ENCODE measurements at places on chromosomes 6 and 20.
A peak's percentile ranks its signal among the peaks of the same experiment; 100 is the strongest.

DNA sequence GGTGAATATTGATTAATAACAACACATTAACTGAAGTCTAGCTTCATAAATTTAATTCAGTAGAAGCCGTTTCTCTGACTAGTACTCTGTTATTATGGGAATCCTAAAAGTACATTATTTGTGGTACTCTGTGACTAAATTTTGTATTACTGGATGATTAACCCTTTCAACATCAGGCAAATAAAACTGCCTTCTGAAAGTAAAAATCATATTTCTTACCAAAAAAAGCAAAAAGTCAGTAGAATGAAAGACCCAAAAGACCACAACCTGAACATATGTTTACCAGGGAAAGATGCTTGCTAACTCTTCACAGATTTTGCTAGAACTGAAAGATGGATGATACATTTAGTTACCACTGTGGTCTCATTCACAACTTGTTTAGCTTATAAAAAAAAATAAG is 73.2 kb downstream of the AHI1 start:
- DNase-seq, result no peak

- no peak for DNase-seq
Measured at GRCh38 chr6:9257215-9257614, 821.9 kb upstream of the SLC35B3 start.

DNA sequence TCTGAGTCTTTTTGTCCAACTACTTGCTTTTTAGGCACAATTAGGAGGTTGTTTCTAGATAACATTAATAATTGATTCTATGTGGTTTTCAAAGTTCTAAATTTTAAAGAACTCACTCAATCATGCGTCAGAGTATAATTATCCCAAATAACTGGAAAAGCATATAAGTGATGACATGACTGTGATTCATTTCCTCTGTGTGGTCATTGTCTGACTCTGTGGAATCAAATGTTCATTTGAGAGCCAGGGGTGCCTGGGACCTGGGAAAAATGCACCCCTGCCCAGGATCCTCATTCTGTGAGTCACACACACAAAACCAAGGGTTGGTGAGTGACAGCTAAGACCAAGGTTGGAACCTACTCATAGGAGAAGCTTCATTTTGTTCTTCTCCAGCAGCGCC is 127.1 kb upstream of the MLIP start:
- DNase-seq, result no peak

GRCh38 chr6:98823428-98824161 is 10.8 kb upstream of the POU3F2 start:
- no peak for DNase-seq

DNA sequence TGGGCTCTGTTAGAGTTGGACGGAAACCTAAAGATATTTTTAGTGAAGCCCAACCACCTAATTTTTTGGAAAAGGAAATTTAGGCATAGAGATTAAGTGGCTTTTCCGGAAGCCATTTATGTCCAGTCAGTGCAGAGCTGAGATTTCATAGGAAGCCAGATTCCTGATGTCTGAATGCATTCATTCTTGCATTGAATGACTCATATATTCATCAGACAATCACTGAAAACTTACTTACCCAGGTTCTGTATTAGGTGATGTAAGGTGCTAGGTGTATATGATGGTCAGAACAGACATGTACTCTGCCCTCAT is 4.1 kb downstream of the SH3BGRL2 start:
- no peak for DNase-seq

GRCh38 chr6:125183391-125183790 is 29.8 kb downstream of the TPD52L1 start:
- no peak for DNase-seq

- no peak for DNase-seq
Measured at GRCh38 chr6:26367114-26367513, 2.1 kb downstream of the BTN3A2 start.

GRCh38 chr6:131754715-131755567 is 44.1 kb upstream of the CTAGE9 start:
- peak; percentile 20 for DNase-seq

DNA sequence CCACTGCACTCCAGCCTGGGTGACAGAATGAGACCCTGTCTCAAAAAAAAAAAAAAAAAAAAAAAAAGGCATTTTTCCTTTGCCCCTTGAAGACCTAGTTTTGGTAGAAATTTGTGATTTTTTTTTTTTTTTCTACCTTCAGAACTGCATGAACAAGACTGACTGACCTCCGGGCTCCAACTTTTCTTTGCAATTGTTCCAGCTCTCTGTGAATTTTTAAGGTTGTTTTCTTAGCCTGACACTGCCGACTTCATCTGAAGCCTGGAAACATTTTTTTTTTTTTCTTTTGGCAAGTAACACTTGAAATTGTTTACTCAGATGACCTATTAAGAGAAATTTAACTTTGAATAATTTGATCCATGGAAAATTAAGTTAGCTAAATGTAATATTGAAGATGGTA is 73.0 kb downstream of the SLC24A3 start:
- DNase-seq, result no peak

DNA sequence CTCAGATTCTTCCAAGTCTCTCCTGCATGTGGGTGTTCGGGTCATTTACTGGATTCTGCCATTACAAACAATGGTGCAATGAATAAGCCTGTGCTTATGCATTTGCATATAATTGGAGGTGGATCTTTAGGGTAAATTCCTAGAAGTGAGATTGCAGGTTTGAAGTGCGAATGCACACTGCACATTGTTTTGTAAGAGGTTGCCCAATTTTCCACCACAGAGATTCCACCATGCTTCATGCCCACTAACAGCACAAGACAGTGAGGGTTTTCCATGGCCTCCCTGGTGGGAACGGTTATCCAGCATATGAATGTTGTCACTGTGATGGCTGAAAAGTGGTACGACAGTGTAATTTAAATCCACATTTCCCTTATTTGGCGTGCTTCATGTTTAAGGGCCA is 178.8 kb upstream of the PMEPA1 start:
- no peak for DNase-seq

DNA sequence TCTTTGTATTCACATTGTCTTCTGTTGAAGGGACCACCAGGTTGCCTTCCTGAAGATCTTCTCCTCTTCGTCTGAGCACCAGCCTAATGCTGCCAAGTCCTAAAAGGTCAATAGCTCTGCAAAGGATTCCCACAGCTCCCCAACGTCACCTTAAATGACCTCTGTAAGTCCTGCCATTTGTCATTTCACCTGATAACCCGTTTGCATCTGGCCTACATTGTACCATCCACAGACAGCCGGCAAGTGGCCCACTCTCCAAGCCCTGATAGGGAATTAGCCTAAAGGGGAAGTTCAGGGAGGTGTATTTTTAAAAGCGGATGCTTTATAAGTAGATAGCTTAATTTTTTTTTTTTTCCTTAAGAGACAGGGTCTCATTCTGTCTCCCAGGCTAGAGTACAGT is 127.8 kb downstream of the ZMYND8 start:
- no peak for DNase-seq

DNA sequence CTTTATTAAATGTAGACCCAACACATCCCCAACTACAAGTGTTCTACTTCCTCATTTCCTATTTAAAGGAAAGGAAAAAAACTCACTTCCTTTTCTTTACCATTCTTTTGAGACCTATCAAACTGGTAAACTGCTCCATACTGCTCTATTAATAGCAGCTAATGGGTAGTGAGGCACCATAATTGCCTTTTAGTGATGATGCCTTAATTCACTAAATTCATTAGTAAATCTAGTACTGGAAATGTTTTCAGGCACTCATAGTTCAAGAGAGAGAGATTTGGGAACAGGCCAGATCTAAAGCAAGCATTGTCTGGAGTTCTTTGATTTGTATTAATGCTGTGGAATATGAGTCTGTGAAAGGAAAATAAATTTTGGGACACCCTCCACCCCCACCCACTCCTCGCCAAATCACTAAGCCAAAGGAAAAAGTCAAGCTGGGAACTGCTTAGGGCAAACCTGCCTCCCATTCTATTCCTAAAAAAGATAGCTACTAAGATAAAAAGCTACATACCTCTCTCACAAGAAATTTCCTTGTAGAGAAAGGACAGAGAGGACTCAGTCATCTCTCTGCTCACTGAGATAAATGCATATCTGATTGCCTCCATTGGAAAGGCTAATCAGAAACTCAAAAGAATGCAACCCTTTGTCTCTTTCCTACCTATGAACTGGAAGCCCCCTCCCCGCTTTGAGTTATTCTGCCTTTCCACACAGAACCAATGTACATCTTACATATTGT is 13.6 kb upstream of the IBTK start:
- DNase-seq, result no peak

GRCh38 chr20:58483470-58483869 is 31.7 kb downstream of the APCDD1L start:
- no peak for DNase-seq

DNA sequence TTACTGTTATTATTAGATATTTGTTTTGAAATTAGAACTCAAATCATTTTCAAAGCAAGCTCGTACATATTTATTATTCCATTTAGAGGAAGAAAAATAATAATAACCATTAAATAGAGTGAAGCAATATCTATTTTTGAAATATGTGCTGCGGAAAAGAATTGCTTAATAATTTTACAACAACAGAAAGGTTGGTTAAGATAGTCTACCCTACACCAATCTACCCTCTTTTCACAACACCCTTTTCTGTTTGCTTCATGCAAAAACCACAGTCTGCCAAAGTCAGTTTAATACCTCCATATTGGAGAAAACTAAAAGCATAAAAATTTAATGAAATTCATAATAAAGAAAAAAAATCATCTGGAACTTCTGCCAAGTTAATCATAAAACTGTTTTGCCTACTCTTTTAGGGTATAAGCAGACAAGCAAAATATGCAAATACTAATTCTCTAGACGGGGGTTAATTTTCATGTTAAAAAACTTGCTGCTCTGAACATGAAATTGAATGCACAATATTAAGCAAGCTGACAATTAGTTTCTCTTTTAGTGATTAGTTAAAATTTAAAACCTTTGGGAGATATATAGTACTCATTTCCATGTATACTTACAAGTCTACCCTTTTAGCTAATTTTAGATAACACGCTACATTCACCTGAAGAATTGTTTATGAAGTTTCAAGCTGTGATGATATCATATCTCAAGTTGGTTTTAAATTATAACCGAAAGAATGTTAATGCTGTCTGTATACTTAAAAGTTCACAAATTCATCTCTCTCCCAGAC is 100.2 kb downstream of the AHI1 start:
- DNase-seq, result no peak

DNA sequence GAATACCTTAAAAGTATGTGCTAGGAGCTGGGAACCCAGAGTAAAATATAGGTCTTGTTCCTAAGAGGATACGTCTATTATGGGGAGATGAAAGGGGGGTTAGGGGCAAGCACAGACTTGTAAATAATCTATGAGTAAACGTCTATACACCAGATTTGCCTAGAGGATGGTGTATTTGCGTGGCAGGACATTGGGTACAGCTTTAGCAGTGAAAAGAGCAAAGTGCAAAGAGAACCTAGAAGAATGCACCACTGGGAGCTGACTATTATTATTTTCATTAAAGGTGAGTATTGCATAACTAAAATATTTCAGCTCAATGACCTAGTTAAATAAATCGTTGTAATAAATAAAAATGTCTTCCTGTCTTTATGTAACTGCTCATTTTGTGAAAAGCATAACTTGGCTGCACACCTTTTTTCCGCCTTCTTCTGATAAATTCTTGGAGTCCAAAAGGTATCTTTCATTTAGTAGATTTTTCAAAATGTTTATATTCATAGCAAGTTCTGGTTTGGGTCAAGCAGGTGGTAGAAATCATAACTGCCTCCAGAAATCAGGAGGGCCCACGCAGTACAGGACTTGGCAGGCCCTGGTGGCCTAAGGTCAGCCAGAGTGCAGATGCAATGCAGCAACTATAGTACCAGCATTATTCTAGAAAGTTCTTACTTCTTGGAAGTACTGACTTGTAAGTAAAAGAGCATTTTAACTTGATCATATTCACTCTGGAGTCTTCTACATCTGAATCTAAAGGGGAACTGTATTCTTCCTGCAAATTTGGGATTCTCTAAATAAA is 357.2 kb downstream of the PLCB1 start:
- DNase-seq, result no peak

- DNase-seq, result no peak
Measured at GRCh38 chr20:2657241-2657640, 4.8 kb downstream of the NOP56 start.

DNA sequence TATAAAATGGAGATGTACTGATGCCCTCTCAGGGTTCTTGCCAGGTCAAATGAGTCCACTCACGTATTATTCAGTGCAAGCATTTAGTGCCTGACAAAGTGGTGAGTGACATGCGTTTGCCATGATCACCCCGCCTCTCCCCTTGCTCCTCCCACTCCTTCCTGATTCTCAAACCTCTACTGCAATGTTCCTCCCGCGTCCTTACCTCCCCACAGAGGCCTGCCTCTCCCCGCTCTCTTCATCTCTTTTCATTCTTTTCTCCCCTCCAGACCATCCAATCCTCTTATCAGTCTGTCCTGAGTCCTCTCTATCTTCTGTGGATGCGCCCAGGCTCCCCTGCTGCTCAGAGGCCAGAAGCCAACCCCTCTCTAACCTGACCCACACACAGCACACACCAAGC is 40.7 kb downstream of the KCNK5 start:
- DNase-seq, result no peak

GRCh38 chr20:57389695-57390603 is 1.2 kb upstream of the RBM38 start:
- peak; percentile 55 for DNase-seq

GRCh38 chr20:61803915-61804751 is 261.5 kb downstream of the TAF4 start:
- no peak for DNase-seq

DNA sequence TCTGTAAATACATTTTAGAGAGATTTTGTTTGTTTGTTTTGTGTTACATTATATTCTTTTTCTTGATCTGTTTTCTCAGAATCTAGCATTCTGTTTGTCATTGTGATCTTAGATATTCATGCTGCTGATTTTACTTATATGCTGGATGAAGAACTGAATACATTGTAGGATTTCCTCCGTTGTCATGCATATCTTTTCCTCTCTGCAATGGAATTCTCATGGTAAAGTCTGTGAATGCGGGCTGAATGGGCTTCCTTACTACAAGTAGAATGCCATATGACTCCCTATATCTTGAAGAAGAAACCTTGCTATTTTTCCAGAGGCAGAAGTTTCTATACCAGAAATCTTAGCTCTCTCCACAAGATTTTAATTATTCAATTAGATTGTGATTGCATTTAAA is 2.4 kb upstream of the DEFB114 start:
- DNase-seq, result no peak

DNA sequence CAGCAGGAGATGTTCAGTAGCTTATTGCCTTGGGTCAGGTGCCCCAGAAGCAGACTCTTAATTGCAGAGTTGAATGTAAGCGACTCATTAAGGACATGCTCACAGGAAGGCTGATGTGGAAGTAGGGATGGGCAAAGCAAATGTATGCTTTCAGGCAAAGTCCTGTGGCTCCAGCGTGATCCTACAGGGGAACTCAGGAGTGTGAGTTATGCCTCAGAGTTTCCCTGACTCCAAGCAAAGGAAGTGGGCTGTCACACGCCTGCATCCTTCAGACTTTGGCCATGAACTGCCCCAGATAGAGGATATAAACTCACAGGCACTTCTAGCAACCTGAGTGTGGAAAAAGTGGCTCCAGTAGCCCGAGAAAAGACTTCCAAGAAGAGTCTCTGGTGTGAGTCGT is 64.9 kb upstream of the ZNF133 start:
- no peak for DNase-seq
